ENCODE measurements at places on chromosomes 7 and 10.

GRCh38 chr7:50336894-50337703 is 32.6 kb downstream of the IKZF1 start:
- no peak for DNase-seq

DNA sequence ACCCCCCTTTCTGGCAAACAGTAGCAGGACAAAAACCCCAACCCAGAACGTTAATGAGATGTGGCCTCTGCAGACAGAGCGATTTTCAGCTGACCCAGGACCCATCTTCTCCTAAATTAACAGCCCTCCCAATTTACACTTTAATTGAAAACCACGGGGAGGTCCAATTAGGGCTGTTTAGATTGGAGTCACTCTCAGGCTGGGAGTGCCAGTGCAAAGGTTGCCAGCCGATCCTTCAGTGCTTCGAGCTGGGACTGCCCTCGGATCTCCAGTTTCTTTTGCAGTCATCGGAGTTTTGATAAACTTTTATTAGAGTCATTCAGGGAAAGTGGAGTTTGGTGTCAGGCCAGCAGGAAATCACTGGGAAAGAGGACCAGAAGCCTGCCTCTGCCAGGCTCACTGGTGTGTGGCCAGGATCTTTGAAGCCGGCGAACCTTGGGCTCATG is 108.0 kb downstream of the DOCK1 start:
- peak; percentile 23 for DNase-seq

- no peak for DNase-seq
These were observed 221.3 kb upstream of the ZMIZ1 start for GRCh38 chr10:78847485-78847884.

- DNase-seq = peak; percentile 86
These were observed 24.4 kb upstream of the PPIF start for GRCh38 chr10:79322616-79323543.

GRCh38 chr10:120689777-120690529 is 161.2 kb upstream of the WDR11 start:
- no peak for DNase-seq
